ENCODE measurements at places on chromosomes 5 and 9. TPM values are rescaled to one million over a fixed set of nuclear protein-coding genes. Genes with fewer than 3 reads are reported as not detected.

The KLF4 gene
- 3.7 TPM for total RNA-seq

DNA sequence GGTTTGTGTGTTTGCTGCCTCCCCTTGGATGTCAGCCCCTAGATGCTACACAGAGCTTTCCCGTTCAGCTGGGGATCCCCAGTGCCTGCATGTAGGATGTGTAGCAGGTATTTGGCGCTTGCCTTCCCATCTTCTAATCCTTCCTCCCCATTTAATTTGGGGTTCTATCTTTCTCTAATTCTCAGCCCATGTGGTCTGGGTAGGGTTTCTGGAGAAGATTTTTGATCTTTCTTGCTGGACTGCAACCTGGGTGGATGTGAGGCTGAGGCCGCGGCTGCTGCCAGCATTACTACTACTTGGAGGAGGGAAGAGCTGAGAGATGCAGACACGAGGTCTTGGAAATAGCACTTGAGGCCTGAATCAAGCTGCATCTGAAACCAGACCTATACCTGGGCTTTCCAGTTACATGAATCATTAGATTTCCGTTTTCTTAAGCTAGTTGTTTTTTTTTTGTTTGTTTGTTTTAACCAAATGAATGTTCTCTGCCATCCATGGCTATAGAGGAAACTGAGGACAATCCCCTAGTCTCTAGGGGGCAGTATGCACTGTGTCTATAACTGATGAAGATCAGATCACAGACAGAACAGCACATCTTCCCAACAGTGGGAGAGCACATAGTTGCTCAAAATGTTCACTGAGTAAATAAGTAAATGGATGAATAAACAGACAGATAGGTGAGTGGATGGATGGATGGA is 178.6 kb downstream of the FGF18 start:
- DNase-seq, result no peak

DNA sequence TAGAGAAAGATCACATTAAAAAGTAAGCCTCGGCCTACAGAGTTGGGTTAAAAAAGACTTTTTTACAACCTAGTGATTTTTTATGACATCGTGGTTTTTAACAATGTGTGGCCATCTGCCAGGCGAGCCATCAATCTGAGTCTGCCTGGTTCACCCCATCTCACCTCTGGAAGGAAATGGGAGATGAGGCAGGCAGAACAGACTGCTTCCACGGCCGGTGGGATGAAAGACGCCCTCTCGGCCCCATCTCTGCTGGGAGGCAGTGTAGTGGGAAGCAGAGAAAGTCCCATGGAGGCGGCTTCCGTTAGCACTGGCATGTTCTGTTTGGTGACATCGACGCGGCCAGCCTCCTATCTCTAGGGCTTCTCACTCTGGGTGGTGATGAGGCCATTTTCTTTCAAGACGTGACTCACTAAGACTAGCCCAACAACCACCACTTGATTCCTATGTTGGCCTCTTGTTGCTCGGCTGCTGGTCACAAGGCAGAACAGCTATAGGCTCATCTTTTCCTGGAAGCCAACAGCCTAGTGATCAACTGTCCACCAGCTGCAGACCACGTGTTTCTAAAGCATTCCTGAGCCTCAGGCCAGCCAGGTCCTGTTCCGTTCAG is 132.4 kb upstream of the OTULINL start:
- DNase-seq, result peak; percentile 98

GRCh38 chr9:83274787-83275186 is 211.8 kb upstream of the RASEF start:
- no peak for DNase-seq

DNA sequence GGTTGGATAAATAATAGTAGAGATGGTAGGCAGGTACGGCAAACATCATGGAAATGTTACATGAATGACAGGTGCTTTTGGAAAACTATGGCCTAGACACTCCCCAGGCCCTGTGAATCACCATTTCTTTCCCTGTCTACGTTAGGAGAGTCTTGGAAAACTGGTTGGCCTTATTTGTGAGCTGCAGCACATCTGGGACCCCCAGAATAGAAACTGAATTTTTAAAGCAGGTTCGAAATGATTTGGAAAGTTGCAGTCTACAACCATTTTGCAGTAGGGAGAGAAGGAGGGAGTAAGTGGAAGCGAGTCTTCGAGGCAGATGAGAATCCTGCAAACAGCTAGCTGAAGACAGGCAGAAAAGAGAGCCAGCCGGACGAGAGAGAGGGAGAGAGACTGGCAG is 13.0 kb downstream of the C1QTNF2 start:
- no peak for DNase-seq

DNA sequence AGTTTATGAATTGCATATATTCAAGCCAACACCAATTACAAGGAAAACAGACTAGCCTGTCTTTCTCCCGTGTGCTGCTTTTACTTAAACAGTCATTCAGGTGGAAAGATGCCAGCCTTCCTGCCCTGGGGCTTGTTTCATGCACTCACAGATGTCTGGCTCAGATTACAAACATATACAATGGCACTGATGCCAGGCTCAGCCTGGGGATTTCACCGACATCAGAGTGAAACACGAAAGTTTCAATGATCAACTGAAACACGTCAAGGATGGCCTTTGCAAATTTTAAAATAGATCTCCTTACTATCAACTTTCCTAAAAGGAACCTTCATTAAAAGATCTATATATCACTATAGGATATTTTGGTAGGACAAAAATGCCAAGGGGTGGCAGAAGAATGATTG is 1576.5 kb downstream of the EFNA5 start:
- DNase-seq, result peak; percentile 74

The PNPLA7 gene
- 0.21 TPM for total RNA-seq

GRCh38 chr5:66134407-66134861 is 9.7 kb upstream of the SREK1 start:
- no peak for DNase-seq

The HRH2 gene
- total RNA-seq, result 4.1 TPM

The CCL19 gene
- not detected for total RNA-seq

- DNase-seq, result no peak
Observed at GRCh38 chr5:142998316-142999020, 228.3 kb downstream of the ARHGAP26 start.

DNA sequence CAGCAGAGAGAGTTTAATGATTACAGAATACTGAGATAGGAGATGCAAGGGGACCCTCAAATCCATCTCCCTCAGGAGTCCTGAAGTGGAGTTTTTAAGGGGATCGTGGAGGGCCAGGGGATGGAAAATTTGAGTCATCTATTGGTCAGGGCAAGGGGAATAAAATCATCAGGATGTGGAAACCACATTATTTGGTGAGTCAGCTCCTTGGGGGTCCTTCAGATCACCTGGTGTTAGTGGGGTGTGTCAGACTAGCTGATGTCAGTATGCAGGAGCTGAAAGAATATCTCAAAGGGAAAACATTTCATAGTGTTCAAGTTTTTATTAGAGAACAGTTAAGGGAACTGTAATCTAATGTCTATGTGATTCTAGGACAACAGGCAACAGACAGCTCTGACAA is 183.0 kb upstream of the FTMT start:
- DNase-seq, result peak; percentile 93

- no peak for DNase-seq
Observed at GRCh38 chr5:14487897-14488570, 93.6 kb upstream of the OTULINL start.

The PCDHAC2 gene
- total RNA-seq, result not detected
